ENCODE measurements at places on chromosomes 1 and 21.

- DNase-seq: no peak
Observed at GRCh38 chr1:46817814-46818213, 19.0 kb downstream of the CYP4B1 start.

DNA sequence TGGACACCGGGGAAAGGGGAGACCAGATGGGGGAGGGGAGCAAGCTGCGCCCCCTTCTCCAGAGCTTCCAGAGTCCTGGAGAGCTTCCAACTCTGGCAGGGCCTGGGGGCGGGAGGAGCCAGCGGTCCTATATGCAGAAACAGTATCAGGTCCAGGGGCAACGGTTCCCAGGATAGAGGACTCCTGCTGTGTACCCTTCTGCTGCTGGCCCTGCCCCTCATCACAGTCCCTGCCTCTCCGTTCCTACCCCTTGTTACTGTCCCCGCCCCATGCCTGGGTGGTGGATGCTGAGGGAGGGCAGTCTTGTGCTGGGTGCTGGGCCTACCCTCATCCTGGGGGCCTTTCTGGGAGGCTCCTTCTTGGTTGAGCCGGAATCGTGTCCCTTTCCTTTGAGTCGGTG is 19.2 kb upstream of the PEX10 start:
- no peak for DNase-seq

DNA sequence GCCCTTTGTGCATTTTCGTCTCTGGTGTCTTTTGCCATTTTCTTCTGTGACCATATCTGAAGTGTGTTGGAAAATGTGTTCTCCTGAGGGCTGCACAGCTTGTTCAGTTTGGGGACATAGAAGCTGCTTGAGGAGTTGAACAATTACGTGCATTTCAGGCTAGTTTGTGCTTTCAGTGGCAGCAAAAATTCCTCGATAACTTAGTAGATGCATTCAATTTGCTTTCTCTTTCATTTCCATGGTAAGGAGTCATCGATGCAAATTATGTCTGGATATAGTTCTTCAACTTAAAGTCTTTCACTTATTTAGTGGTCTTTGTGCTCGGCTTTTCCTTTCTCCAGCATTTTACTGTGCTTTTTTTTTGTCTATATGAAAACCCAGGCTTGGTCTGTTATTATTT is 441.5 kb downstream of the PLA2G4A start:
- DNase-seq: no peak

GRCh38 chr1:185792040-185792439 is 57.8 kb downstream of the HMCN1 start:
- no peak for DNase-seq

- DNase-seq: peak; percentile 13
Observed at GRCh38 chr1:171984850-171985485, 143.7 kb downstream of the DNM3 start.

GRCh38 chr1:229470406-229471043 is 36.6 kb upstream of the ACTA1 start:
- DNase-seq: no peak

DNA sequence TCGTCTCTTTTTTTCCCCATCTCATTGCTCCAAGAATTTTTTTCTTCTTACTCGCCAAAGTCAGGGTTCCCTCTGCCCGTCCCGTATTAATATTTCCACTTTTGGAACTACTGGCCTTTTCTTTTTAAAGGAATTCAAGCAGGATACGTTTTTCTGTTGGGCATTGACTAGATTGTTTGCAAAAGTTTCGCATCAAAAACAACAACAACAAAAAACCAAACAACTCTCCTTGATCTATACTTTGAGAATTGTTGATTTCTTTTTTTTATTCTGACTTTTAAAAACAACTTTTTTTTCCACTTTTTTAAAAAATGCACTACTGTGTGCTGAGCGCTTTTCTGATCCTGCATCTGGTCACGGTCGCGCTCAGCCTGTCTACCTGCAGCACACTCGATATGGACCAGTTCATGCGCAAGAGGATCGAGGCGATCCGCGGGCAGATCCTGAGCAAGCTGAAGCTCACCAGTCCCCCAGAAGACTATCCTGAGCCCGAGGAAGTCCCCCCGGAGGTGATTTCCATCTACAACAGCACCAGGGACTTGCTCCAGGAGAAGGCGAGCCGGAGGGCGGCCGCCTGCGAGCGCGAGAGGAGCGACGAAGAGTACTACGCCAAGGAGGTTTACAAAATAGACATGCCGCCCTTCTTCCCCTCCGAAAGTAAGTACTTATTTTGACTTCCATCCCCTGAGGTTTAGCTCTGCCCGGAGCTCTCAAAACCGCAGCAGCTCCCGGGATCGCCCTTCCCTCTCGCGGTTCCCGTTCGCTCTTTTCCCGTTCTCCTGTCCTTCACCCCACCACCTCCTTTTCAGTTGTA is 1.5 kb downstream of the TGFB2 start:
- no peak for DNase-seq

All from activated CD4-positive, alpha-beta T cell treated with anti-CD3 and anti-CD28 coated beads for 4 hours (primary cell).